ENCODE measurements at places on chromosomes 5 and 9.

GRCh38 chr9:9257999-9258498, 1354.8 kb downstream of the PTPRD start:
- DNase-seq: no peak

- DNase-seq: peak; percentile 96
Measured at GRCh38 chr5:115419846-115420585, 123.6 kb upstream of the CCDC112 start.

DNA sequence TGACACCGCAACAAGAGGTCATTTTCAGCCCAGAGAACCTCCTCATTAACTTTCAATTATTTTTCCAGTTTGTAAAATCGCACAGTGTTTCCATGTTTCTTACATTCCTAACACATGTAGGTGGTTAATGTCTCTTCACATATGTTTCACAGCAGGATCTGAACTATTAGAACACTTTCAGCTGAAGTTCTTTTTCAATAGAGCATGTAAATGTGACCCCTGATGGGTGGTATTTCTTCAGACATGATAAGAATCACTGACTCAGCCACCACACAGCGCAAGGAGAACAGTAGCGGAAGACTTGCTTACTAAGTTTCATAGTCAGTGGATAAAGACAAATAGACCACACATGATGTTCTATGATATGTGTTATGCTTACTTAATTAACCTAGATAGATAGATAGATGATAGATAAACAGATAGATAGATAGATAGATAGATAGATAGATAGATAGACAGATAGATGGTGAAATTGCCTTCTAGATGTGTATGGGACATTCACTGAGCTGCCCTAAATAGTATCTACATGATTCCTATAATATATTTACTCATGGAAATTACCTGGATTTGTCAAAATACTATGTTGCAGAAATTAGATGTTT, 1992.1 kb upstream of the NUDT12 start:
- DNase-seq: no peak

DNA sequence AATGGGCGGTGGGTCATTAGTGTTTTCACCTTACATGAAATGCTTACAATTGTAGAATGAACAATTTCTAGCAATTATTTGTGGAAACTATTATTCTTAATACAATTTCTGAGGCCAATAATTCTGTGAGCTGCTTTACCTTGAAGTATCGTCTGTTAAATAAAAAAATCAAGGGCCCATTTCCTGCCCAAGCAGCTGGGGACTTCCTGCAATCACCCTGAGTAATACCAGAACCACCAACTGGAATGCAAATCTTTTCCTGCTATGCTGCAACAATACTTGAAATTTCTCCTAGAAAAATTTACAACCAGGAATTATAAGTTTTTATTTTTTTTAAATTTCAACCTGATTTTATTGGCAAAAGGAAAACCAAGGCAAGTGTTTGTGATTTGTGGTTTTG, 52.6 kb downstream of the ADAMTS16 start:
- DNase-seq: no peak

DNA sequence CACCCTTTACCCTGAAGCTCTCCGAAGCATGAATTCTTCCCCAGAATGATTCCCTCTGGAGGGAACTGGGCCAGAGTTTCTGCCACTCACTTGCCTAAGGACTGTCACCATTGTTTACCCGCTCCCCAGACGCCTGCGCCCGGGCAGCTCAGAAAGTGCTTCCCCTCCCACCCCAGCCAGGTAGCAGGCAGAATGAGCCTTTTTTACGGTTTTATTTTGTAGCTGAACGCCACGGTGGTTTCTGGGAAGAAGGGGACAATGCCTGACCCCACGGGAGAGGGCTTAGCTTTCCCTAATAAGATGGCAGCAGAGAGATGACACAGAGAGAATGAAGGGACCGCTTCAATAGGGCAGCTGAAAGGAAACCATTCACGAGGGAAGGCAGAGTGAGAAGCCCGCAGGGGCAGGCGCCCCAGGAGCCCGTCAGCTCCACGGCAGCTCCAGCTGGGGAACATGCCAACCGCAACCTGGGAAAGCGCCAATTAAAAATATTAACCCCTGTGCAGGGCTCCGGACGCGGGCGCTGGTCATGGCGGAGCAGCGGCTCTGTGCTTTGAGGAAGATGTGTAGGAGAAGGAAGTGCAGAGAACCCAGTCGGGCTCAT, 20.4 kb upstream of the NTNG2 start:
- peak; percentile 42 for DNase-seq

DNA sequence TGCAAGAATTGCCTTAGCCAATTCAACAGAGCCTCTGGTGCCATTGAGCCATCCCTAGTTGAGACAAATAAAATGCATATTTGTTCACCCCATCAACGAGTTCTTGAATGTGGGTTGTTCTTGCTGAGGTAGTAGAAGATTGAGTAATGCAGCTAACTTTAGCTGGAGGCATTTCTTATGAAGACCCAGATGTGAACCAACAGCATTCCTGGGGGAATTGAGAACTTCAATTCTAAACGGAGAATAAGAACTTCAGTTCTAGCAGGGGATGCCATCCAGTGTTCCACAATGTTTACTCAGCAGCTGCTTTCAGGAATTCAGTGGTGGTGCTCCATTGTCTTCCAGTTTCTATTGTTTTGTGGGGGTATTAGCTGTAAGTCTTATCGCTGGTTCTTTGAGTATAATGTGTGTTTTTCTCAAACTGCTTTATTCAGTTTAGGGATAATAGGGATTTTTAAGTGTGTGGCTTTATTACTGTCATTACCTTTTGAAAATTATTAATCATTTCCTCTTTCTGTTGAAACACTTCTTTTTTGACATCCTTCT, 1968.2 kb upstream of the NUDT12 start:
- DNase-seq: no peak

GRCh38 chr9:31683116-31683515, 701.3 kb upstream of the ACO1 start:
- no peak for DNase-seq

DNA sequence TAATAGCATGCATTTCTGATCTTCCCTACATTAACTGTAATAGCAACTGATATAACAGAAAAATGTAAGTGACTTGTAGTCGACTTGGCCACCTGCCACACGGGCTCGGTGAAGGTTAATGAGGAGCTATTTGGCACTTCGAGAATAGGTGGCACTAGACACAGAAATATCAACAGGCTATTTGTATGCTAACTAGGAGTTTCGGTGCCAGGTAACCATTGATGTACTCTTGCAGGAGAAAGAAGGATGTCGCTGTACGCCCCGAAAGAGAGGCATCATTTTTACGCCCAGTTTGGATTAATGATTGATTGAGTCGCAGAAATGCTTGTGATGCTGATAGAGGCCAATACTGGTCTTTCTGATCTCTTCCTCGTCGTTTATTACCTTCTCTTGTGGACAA, 516 bp upstream of the DMRT2 start:
- no peak for DNase-seq

GRCh38 chr5:25909163-25909562, 1129.2 kb downstream of the CDH9 start:
- no peak for DNase-seq

DNA sequence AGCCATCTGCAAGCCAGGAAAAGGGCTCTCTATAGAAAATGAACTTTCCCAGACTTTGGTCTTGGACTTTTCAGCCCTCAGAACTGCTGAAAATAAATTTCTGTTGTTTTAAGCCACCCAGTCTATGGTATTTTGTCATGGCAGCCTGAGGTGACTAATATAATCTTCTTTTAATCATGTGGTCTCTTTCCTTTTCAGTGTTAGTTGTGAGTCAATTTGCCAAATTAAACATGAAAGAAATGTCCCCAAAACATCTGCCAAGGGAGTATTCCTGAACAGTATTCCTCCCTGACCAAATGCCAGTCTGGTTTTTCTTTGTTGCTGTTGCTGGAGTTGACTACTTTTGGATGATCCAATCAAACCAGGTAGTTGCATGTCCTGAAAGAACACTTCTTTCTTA, 4.7 kb upstream of the YTHDC2 start:
- DNase-seq: peak; percentile 51

DNA sequence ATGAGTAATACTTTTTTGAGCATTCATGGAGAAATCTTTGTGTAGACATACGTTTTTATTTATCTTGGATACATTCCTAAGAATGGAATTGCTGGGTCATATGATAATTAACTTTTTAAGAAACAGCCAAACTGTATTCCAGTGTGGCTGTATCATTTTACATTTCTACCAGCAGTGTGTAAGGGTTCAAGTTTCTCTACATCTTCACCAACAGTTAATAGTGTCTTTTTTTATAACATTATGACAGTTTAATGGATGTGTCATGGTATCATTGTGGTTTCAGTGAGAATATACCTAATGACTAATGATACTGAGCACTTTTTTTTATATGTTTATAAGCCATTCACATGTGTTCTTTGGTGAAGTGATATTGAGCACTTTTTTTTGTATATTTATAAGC, 52.4 kb downstream of the NIPBL start:
- DNase-seq: peak; percentile 70

- no peak for DNase-seq
Measured at GRCh38 chr5:40271476-40271875, 408.2 kb upstream of the PTGER4 start.

DNA sequence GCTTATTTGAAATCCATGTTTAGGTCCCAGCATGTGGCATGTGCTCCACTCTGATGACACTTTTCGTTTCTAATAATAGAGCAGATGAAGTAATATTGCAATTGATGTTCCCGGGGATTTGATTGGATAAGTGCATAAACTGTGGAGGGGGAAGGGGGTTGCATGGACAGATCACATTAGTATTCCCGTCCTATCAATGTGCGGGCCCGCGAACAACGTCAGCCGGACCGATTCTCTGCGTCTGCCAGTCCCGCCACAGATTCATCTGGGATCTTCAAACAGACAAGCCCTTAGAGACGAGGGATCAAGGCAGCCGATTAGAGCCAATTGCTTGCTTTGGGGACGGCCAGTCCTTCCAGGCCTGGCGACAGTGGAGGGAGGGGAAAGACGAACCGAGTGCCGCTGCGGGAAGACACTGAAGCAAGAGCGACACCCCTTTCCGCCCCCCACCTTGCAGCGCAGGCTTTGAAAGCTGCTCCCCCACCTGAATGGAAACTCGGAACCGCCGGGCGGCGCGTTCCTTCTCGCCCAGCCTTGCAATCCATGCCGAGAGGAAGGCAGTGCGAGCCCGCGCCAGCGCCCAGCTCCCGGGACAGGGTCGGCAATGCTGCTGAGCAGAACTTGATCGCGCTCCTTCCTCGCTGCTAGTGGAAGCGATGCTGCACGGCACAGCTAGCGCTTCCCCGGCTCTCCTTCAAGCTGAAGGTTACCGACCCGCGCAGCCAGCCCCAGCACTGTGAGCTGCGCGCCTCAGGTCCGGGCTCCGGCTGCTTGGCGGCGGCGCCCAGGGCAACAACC, at the start of gene RGS7BP:
RGS7BP (plus strand) TSS at position 247 of the 798 bp plus-strand sequence. CDS start 610 bp downstream, outside the sequence.
- DNase-seq: peak; percentile 44

- DNase-seq: peak; percentile 69
Measured at GRCh38 chr5:6719896-6720560, 6.8 kb downstream of the TENT4A start.

- no peak for DNase-seq
Measured at GRCh38 chr9:138037140-138037539, 159.6 kb downstream of the CACNA1B start.

DNA sequence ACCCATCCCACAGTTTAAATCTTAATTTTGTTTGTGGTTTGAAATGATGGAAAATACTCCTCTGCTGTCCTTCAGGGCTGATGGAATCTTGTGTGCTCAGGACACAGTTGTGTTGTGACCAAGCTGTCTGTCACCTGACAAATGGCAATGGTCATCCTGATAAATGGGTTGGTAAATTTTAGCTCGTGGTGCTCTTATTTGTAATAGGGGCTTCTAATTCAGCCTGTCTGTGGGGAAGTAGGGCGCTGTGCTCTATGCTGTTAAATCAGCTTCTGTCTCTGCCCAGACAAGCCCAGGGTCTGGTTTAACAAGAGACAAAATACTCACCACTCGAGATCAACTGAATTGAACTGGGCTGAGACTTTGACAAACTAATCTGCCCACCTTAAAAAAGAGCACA, 4.5 kb downstream of the LRRTM2 start:
- DNase-seq: no peak

DNA sequence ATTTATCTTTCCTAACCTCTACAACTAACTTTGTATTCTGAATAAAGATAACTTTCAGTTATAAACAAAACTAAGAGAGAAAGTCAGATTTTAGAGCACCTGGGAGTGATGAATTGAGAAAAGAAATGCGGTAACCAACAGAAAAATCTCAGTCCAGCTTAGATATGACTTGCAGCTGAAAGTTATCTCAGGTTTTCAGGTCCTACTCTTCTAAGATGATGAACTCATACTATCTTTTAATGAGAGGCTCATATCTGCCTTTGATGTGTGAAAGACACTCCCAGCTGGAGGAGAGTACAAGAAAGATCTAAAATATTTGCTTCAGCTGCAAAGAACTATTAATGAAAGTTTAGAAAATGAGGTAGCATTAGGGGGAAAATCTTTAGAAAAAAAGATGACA, 190.5 kb downstream of the DENND1A start:
- DNase-seq: no peak

GRCh38 chr5:178177569-178177968, 9.6 kb downstream of the GMCL2 start:
- no peak for DNase-seq

- peak; percentile 67 for DNase-seq
Measured at GRCh38 chr5:32138839-32139493, 35.2 kb downstream of the GOLPH3 start.

- peak; percentile 84 for DNase-seq
Measured at GRCh38 chr5:74766418-74766848, 484 bp downstream of the GFM2 start.

DNA sequence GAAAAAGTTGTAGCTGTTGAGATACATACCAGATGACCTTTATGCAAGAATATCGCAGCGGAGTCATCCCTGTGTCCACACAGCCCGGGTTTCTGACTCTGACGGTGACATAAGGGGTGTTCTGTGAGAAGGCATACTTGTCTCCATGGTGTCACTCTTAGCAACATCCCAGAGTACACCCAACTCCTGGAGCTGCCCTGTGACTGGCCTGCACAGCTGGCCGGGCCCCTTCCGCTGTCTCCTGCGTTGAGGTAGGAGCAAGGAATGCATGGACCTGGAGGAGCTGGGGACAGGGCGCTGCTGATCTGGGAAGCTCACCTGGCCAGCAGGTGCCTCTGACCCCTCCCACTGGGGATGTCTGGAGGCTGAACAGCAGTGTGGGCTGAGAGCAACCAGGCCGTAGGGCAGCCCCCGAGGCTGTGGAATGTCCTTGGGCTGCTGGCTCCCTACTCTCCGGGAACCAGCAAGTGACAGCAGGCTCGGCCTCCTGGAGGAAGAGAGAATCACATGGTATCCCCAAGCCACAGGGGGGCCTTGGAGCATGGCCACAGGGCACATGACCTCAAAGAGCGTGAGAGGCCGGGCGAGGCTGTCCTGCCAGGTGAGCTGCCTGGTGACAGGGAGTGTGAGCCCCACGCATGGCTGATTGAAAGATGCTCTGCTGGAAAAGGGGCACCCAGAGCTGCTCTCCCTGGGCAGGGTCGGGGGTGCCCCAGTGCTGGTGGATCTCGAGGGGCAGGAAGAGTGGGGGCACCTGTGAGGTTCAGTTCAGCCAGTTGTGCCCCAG, 113.4 kb downstream of the MRPL36 start:
- no peak for DNase-seq

DNA sequence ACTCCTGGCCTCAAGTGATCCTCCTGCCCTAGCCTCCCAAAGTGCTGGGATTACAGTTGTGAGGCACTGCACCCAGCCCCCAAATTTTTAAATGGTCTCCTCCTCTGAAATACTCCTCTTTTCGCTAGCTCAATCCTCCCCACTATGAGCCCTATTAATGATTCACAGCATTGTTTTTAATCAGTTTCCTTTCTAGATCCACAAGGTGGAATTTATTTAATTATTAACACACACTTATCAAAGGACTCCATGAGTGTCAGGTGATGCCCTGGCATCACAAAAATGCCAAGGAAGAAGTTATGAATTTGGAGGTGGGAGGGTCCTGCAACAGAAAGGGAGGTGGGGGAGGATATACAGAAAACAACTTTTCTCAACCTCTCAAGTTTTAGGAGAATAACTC, 806.5 kb downstream of the PRELID2 start:
- DNase-seq: no peak

All from GM23248 (cell line).